SW480 (cell line): ENCODE measurements at places on chromosomes 6 and 20.

DNA sequence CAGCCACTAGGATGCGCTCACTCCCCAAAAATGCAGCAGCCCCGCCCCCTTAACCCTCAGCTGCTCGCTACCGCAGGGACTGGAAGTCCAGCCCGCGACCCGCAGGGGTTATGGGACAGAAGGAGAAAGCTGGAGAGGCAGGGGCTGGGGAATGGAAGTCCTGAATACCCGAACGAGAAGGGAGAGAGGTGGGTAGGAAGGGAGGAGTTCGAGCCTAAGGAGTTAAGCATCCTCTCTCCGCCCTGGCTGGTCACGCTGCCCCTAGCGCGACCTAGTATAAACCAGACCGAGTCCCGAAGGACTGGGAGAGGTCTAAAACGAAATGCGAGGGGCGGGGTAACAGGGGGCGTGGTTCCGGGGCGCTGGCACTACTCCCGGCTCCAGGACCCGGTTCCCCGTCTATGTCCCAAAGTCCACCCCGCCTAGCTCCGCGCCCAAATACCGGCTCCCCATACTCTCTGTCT, 448 bp upstream of the DDAH2 start:
- DNase-seq = peak; percentile 86

- peak; percentile 46 for DNase-seq
Observed at GRCh38 chr6:149234051-149234962, 83.2 kb upstream of the TAB2 start.

- DNase-seq = peak; percentile 85
Observed at GRCh38 chr6:3227363-3228045, at the start of gene TUBB2B. Gene TUBB2B, minus strand, starts transcription at chr6:3227653. Its CDS starts 110 bp downstream, at chr6:3227543.

DNA sequence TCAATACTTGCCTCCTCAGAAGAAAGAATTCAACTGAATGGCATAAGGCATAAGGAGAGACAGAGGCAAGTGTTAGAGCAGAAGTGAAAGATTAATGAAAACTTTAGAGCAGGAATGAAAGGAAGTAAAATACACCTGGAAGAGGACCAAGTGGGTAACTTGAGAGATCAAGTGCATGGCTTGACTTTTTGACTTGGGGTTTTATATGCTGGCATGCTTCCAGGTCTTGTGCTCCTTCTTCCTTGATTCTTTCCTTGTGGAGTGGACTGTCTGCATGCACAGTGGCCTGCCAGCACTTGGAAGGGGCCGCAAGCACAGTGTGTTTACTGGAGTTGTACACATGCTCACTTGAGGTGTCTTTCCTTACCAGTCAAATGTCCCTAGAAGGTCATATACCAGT, 222.1 kb upstream of the UFL1 start:
- no peak for DNase-seq
